Stimulated activated CD4-positive, alpha-beta T cell treated with anti-CD3 and anti-CD28 coated beads, Interleukin-12 subunit alpha, Interleukin-12 subunit beta, amount 100 ng/mL, for 24 hours (primary cell): ENCODE measurements at places on chromosomes 13 and 19.

GRCh38 chr19:1699386-1699785 is 47.0 kb upstream of the TCF3 start:
- DNase-seq = no peak

GRCh38 chr19:17325881-17326594 is 8.6 kb downstream of the ANO8 start:
- DNase-seq = no peak

GRCh38 chr19:1074544-1075283 is 7.7 kb downstream of the ARHGAP45 start:
- peak; percentile 67 for DNase-seq

GRCh38 chr13:59120297-59120843 is 1043.4 kb downstream of the DIAPH3 start:
- DNase-seq = no peak

DNA sequence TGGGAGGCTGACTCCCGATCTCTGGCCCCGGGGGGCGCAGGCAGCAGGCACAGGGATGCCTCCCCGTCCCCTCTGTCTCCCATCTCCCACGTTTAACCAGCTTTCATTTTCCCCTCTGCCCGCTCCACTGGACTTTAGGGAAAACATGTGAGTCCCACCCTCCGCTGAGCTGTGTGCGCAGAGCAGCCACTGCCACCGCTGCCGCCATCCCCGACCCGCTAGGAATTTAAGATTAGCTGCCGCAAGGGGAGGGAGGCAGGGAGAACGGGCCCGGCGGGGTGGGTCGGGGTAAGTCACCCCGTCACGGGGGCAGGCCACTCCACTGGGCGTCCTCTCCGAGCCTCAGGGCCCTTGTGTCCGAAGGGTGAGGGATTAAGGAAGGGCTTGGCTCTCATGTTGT is 15.5 kb downstream of the KCNN1 start:
- no peak for DNase-seq

- no peak for DNase-seq
Observed at GRCh38 chr13:106159295-106160195, 375.9 kb downstream of the EFNB2 start.

DNA sequence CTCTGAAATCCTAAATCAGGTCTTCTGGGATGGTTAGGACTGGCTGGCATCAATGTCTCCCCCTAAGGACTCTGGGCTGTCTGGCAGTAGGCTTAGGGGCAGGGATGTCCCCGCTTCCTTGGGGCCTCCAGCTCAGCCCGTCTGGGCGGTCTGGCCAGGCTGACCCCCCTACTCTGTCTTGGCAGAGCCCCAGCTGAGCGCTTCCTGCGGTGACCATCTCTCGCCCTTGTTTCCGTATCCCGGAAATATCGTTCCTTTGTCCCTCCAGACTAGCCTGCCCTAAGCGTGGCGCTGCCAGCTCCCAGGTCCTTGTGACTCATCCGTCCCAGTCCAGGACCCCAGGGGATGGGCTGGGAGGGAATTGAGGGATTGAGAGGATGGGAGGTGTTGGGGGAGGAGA is 11.3 kb downstream of the GTPBP3 start:
- DNase-seq = no peak

DNA sequence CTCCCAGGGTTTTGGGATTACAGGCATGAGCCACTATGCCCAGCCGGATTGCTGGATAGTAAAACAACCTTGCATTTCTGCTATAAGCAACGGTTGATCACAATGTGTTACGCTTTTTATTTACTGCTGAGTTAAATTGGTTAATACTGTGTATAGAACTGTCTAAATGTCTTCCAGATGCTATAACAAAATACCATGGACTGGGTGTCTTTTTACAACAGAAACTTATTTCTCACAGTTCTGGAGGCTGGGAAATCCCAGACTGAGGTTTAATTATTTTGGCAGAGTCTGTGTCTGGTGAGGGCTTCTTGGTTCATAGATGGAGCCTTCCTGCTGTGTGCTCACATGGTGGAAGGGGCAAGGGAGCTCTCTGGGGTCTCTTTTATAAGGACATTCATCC is 65.5 kb downstream of the ING1 start:
- no peak for DNase-seq

DNA sequence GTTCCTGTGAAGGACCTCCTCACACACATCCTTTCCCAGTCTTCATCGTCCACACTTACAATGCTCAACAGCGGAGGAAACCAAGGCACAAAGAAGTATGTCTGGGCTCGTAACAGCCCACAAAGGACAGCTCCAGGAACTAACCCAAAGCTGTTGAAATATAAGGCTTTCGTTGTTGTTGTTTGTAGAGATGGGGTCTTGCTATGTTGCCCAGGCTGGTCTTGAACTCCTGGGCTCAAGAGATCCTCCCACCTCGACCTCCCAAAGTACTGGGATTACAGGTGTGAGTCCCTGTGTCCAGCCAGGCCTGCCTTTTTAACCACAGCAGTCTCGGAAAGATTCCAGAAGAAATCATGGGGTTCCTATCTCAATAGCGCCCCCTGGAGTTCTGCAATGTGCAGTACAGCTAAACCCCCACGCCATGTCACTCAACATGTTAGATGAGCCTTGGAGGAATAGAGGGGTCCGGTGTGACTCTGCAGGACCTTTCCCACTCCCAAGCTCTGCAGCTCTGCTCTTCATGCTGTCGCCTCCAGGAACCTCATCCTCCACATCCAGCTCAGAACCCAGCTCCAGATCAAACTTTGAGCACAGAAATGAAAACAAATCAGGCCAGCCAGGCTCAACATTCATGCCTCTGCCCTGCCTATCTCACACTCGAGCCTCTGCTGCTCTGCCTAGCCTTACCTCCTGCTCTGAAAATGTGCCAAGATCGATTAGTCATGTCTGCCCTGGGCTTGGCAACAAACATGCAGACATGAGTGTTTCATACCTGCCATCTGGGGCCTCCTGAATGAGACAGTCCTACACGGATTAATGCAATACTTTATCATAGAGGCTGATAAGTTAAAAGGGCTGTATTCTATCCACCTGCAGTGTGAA is 7.5 kb downstream of the PLA2G4C start:
- no peak for DNase-seq

DNA sequence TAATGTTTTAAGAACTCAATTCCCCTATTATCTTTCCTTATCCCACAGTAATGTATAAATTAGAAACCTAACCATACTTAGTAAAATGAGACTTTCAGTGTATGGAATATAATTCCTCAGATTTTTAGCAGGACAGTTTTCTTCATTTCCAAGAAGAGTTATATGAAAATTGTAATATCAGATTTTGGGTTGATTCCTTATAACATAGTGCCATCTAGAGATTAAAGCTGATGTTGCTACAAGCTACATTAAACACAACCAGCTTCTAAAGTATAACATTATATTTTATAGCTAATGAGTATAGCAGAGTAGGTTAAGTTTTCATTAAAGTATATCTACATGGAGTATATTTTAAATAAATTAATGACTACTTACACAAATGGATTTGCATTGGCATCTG is 99.7 kb upstream of the MIR17HG start:
- DNase-seq = no peak

- no peak for DNase-seq
Observed at GRCh38 chr19:7751157-7751783, 3.9 kb upstream of the CD209 start.

DNA sequence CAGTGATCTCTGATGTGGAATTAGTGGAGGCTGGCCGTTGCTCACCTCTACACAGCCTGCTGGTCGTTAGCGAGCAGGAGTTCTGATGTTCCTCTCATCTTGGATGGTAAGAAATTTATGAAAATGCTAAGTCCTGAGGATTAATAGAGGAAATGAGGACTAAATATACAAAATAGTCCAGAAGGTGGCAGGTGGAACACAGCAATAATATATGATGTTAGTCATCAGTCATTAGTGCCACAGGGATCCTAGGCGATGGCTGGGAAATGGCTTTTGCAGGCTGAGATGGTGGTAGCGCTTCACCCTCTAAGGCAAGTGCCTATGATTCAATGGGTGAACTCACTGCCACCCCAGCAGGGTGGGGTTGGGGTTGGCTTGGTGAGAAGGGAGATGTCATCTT is 338.6 kb upstream of the TMTC4 start:
- DNase-seq = no peak

DNA sequence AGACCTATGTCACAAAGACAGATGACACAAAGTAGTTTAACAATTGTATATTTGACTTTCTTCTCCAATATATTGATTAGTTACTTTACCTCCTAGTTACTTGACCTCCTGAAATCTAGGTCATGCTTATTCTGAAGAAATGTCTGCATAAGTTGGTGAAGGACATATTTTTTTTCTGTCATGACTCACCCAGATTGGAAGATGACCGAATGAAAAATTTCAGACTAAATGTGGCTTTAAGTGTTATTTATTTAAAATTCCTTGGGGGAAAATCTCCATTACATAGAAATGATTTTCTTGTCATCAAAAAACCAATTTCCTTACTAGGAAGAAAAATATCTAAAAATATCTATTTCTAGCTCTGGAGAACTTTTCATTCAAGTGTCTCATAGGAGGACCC is 217.1 kb downstream of the POSTN start:
- DNase-seq = no peak

DNA sequence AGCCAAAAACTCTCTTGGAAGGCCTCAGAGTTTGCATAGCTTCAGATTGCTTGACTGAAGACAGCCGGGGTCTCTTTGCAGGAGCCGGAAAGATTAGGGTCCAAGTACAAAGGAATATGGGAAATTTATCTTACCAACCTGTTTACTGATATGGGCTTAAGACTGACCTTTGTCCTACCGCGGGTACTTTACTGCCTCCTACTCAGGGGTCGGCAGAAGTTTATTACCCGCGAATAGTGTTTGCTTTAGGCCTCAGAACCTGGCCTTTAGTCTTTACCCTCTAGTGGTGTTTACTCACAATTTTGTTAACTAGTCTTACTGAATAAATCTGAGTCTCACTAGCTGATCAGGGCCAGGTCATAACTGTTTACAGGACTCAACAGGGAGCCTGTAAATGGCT is 765.4 kb upstream of the SPRY2 start:
- DNase-seq = no peak

DNA sequence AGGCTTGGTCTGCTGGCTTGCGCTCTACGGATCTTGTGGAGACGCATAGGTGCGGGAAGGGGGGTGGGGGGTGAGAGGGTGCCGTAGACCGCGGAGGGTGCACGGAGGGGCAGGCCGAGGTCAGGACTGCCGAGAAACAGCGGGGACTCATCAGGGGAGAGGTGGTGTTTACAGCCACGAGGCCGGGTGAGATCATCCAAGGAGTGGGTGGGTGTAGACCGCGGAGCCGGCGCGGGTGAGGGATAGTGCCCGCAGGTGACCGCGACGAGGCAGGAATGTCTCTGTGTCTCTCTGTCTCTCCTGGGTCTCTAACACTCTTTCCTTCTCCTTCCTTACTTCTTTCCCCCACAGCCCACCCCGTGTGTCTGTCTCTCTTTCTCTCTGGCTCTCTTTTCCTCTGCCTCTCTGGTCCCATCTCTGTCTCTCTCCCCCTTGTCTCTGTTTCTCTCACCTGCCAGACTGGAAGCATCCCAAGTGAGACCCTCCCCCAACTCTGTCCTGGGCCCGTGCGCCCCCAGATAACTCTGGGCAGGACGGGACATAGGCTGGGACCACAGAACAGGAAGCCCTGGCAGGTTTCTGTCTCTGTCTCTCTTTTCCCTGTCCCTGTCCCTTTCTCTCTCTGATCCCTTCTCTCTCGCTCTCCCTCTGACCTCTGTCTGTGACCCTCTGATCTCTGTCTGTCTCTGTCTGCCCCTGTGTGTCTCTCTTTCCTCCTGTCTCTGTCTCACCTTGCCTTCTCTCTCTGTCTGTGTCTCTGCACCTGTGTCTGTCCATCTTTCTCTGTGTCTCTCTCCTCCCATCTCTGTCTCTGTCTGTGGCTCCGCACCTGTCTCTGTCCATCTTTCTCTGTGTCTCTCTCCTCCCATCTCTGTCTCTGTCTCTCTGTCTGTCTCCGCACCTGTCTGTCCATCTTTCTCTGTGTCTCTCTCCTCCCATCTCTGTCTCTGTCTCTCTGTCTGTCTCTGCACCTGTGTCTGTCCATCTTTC is 1.8 kb upstream of the KLK4 start:
- no peak for DNase-seq

DNA sequence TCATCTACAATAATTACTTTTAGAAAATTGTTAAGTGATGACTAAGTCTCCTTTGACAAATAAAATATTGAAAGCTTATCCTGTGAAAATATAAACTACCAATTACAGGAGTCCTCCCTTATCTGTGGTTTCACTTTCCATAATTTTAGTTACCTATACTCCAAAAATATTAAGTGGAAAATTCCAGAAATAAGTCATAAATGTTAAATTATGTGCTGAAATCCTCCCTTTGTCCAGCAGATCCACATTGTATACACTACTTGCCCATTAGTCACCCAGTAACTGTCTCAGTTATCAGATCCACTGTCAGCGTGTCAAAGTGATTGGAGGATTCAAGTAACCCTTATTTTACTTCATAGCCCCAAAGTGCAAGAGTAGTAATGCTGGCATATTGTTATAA is 98.1 kb downstream of the SERP2 start:
- DNase-seq = no peak

- DNase-seq = no peak
Observed at GRCh38 chr13:75938811-75939560, 302.9 kb downstream of the LMO7 start.

DNA sequence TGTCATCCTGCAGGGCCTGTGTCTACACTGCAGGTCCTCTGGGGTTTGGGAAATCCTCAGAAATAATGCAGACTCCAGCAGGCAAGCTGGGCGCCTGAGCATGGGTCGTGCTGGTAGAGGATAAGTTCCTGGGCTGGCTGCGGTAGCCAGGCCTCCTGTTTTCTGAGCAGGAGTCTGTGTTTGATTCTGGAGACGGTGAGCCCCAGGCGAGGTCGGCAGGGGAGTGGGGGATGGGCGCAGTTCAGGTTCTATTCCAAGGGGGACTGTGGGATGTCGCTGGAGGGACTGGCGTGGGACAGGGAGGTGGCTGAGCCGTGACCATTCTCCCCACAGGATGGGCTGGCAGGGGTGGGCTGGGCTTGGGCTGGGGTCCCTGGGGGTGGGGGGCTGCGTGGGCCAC is 154.7 kb downstream of the KDM4B start:
- DNase-seq = no peak

GRCh38 chr13:31110617-31111016 is 51.1 kb downstream of the HSPH1 start:
- DNase-seq = no peak

- DNase-seq = no peak
Observed at GRCh38 chr13:37097076-37097475, 8.4 kb downstream of the CSNK1A1L start.
